Stimulated activated CD8-positive, alpha-beta memory T cell treated with anti-CD3 and anti-CD28 coated beads, Interleukin-12 subunit alpha, Interleukin-12 subunit beta, amount 100 ng/mL, for 4 hours (primary cell): ENCODE measurements at places on chromosomes 11 and 22.

DNA sequence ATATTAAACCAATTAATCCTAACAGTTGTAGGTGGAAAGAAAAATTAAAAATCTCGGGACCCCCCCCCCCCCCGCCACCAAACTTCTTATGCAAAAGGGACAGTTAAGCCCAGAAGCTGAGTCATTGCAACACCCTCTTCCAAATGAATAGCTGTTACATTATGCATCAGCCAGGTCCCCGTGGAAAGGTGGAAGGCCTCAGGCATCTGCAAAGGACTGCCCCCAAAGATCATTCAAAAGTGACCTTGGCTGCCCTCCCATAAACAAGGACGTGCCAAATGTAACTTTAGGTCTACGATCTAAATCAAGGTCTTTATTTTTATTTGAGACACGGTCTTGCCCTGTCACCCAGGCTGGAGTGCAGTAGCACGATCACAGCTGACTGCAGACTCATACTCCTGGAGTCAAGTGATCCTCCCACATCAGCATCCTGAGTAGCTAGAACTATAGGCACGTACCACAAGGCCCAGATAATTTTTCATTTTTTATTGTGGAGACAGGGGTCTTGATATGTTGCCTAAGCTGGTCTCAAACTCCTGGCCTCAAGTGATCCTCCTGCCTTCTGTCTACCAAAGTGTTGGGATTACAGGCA is 22.8 kb downstream of the SYN3 start:
- no peak for DNase-seq

GRCh38 chr11:115896084-115896483 is 391.9 kb upstream of the CADM1 start:
- no peak for DNase-seq

DNA sequence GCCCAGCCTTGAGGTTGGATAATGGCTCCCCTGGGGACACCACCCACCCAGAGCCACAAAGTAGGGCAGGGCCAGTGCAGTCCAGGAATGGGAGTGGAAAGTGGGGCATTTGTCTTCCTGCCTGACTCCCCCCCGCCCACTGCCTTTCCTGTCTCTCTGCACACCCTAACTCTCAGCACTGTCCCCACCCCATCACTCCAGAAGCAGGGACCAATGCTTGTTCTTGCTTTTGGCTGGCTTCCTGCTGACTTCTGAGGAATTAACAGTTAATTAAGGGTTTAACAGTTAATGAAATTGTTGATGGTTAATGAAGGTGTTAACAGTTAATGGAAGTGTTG is 4.7 kb downstream of the PITPNM1 start:
- no peak for DNase-seq

- DNase-seq, result peak; percentile 47
Measured at GRCh38 chr11:2376751-2377451, at the start of gene CD81. TSS of gene CD81 (plus strand) at chr11:2377310. CDS start at chr11:2377550, 240 bp downstream.

DNA sequence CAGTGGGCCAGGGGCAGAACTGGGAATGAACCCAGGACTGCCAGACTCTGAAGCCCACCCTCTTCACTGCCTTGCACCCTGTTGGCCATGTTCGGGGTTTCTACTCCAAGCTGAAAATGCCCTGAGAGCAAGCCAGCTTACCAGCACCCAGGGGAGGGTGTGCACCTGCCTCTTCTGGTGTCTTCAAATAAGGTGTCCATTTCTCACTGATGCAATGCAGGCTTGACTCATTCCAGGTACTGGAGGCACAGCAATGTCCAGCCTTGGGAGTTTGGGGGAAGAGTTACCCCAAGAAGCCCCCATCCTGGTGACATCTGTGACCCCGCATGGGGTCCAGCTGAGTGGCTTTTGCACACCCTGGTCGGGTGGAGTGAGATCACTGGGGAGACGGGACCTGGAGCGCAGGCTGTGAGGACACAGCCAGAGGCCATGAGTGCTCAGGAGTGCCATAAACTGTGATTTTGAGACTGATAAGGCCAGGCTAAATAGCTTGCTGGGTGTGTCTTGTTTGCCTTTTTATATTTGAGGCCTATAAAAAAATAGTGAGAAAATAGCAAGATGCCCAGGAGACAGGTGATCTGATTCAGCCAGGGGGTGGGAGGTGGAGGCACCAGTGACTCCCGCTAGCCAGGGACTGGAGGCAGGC is 4.6 kb upstream of the CERK start:
- no peak for DNase-seq
